ENCODE measurements at places on chromosomes 4 and X. TPM values are rescaled to one million over a fixed set of nuclear protein-coding genes. Genes with fewer than 3 reads are reported as not detected.

- no peaks in the 10 kb centered on the region for H3K36me3 ChIP-seq
- peaks cover 17% of the 10 kb centered on the region for H3K4me1 ChIP-seq
- H3K4me3 ChIP-seq, result no peak overlapping the region
- H3K27me3 ChIP-seq, result no peaks in the 10 kb centered on the region
- DNase-seq, result no peak
These were observed 387.5 kb downstream of the PDGFC start for GRCh38 chr4:156584100-156584499.

GRCh38 chr4:145719752-145720624 lies 40.0 kb downstream of the C4orf51 start:
- H3K4me3 ChIP-seq, result no peak overlapping the region
- peaks cover 9% of the 10 kb centered on the region for H3K4me1 ChIP-seq
- DNase-seq, result no peak
- no peak overlapping the region for H3K27ac ChIP-seq
- H3K27me3 ChIP-seq, result no peaks in the 10 kb centered on the region

- peaks cover 54% of the 10 kb centered on the region for H3K27me3 ChIP-seq
- H3K36me3 ChIP-seq, result no peaks in the 10 kb centered on the region
- H3K27ac ChIP-seq, result no peak overlapping the region
These were observed 70.9 kb downstream of the WFS1 start for GRCh38 chr4:6340446-6341015.

- H3K4me3 ChIP-seq, result no peak overlapping the region
- H3K4me1 ChIP-seq, result peaks cover 15% of the 10 kb centered on the region
- no peaks in the 10 kb centered on the region for H3K27me3 ChIP-seq
- no peak overlapping the region for H3K27ac ChIP-seq
These were observed 149.2 kb downstream of the STK32B start for GRCh38 chr4:5200513-5200912.

- H3K27me3 ChIP-seq, result no peaks in the 10 kb centered on the region
- peak overlapping the region; percentile 85 for H3K27ac ChIP-seq
- peaks cover 41% of the 10 kb centered on the region for H3K4me1 ChIP-seq
- no peak overlapping the region for H3K4me3 ChIP-seq
- no peak for DNase-seq
These were observed 24.8 kb upstream of the TMSB4X start for GRCh38 chrX:12949927-12950656.

- no peaks in the 10 kb centered on the region for H3K27me3 ChIP-seq
- H3K27ac ChIP-seq, result peak overlapping the region; percentile 92
- no peak overlapping the region for H3K4me3 ChIP-seq
- DNase-seq, result no peak
These were observed 58.5 kb downstream of the ARHGAP10 start for GRCh38 chr4:147790412-147790811.

DNA sequence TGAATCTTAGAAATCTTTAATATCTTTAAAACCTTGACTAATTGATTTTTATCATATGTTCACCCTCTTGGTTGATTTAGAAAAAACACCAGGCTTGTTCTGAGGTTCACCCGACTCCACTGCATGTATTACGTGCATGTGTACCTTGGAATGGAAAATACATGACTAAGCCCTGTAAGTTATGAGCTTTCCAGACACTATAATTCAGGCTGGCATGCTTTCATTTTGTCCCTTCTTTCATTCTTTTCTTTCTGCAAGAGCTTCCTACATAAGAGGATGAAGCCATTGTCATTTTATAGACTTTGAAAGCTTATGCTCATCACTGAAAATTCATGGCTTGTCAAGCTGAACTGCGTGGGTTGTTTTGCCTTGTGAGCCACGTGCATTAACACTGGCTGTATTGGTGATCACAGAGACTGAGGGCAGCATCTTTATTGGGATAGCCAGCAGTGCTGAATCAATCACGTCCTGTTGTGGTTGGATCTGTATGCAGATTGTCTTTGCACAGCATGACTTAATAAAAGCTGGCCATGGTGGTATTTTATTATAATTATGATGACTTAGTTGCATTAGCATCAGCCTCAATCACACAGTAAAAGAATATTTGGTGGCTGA lies 141.9 kb downstream of the SLIT2 start:
- H3K4me1 ChIP-seq, result peaks cover 19% of the 10 kb centered on the region
- H3K4me3 ChIP-seq, result no peak overlapping the region
- no peak overlapping the region for H3K27ac ChIP-seq
- no peaks in the 10 kb centered on the region for H3K27me3 ChIP-seq

DNA sequence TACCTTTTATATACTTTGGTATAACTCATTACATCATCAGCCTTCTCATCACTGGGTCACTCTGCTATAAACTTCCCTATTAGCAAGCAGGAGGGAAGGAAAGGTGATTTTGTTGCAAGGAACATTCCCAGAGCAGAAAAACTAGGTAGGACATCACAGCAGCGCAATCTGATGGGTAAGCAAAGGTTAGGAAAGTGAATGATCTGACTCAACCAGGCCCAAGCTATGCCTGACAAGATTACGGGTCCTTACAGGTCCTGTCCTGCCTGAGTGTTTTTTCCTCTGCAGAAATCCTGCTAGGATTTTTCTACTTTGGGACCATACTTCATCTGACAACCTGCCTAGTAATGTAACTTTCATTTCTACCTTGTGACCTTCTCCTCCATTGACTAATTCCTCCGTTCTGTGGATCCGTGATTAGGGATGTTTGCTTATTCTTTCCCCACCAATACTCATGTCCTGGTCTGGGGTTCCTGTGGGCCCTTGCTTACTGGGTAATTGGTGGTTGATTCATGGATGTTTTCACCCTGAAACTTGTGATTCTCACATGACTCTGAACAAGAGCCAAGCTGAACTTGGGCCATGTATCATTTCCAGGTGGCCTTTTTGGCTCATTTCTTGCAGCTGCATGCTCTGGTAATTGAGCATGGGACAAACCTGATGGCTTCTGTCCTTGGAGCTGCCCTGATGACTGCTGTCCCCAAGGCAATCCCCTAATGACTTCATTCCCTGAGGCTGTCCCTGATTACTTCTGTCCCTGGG lies 111.9 kb upstream of the KIT start:
- no peaks in the 10 kb centered on the region for H3K36me3 ChIP-seq
- H3K4me1 ChIP-seq, result peaks cover 25% of the 10 kb centered on the region
- no peak overlapping the region for H3K4me3 ChIP-seq
- no peak overlapping the region for H3K27ac ChIP-seq
- DNase-seq, result no peak

Gene CTAG2
- not detected for total RNA-seq

Gene DMRTC1
- total RNA-seq, result not detected

Gene GC
- not detected for total RNA-seq

Gene MTHFD2L
- 10.6 TPM for total RNA-seq
